ENCODE measurements at places on chromosomes 6 and 20. TPM values are rescaled to one million over a fixed set of nuclear protein-coding genes. Genes with fewer than 3 reads are reported as not detected.

SRC gene
- total RNA-seq, result 30.5 TPM

PARD6B gene
- total RNA-seq, result 6.5 TPM

EYA2 gene
- total RNA-seq, result 27.7 TPM

RIMS1 gene
- total RNA-seq, result 0.48 TPM

MYT1 gene
- total RNA-seq, result not detected

PCSK2 gene
- 0.12 TPM for total RNA-seq
